SK-N-SH treated with all-trans-retinoic acid at 6 μM for 48 hours (cell line): ENCODE measurements at places on chromosomes 6 and 20.
A peak's percentile ranks its signal among the peaks of the same experiment; 100 is the strongest.

DNA sequence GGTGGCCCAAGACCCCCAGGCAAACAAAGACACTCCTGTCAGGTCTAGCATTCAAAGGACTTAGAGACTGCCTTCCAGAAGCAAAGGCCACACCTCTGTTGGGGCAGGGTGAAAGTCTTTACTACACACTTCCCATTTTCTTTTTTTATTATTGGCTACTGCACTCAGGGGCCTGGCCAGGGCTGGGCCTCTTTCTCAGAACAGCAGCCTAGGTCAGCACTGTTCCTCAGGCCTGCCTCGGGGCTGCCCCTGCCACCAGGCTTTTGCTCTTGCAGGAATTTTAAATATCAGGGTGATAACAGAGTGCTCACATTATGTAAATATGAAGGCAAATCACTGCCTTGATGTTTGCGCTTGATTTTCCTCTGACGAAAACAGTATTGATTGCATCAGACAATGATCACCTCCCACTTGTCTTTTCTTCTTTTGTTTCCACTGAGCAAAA lies 18.5 kb downstream of the GSTA4 start:
- ATAC-seq: no peak

DNA sequence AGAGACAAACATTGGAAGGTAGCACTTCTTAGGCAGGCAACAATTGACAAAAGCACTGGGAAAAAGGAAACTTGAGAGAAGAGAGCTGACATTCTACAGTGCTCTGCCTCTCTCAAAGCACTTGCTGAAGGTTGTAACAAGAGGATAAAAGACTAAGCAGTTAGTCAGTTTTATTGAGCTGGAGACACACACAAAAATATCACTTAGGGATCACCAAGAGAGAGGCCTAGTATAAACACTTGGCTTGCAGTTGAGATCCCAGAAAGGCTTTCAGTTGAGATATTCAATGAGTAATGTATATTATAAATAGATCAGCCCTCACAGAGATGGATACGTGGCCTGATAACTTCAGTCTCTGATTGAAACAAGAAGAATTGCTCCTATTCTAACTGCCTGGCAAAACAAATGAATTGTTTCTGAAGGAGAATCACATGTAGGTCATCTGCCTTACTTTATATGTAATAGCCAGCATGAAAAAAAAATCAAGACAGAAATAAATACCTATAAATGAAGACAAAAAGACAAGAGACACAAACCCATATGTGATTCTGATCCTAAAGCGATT lies 747.2 kb upstream of the MAN1A1 start:
- ATAC-seq: no peak; the same call in 2 of the 3 replicates

DNA sequence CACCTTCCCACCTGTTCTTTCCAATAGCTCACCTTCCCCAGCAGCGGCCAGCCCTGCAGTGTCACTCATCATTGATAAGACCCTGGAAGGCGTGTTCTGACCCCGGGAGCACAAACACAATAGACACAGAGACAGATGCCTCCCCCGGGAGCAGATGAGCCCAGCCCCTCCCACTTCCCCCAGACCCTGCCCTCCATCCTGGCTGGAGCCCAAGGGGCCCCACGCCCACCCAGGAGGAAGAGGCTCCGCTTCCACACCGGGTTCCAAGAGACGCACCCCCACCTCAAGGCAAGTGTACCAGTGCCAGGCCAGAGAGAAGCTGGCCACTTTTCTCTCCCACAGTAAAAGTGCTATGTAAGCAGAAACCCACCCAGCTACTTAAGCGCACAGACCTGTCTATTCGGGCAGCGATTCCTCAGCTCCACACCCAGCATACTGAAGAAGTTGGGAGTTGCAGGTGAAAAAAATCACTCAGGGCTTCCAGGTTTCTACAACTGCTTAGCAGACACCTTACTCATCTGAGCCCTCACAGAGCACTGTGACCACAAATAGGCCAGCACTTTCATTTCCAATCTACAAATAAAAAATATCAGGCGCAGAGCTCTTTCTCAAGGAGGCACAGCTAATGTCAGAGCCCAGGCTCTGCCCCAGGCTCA lies 93.4 kb upstream of the NXT1 start:
- ATAC-seq: no peak; the same call in 1 of the 3 replicates

DNA sequence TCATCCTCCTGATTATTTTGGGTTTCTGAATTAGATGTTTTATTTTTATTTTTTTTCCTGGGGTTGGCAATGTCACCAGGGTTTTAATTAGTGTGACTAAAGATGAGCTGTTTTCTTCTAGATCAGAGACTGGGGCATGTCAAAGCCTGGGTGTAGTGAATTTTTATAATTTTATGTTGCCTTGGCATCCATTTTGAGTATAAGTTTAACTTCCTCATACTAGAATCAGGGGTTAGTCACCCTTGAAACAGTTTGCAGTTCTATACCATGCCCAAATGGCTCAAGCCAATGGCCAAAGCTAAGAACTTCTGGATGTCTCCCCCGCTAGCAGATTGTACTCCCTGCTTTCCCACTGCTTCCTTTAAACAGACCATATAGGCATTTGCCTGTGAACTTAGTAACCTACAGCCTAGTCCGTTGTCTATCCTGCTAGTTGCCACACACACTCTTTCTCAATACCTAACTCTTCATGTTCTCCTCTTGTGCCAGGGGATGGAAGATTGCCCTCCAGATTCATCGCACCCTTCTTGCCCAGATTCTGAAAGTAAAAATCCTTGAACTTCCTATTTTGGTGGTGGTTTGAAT lies 54.5 kb downstream of the KIAA0408 start:
- ATAC-seq: no peak

GRCh38 chr6:136762022-136762975 lies 30.0 kb downstream of the MAP3K5 start:
- ATAC-seq: peak; percentile 51

GRCh38 chr20:50032955-50033666 lies 50.3 kb downstream of the SNAI1 start:
- no peak for ATAC-seq

- no peak for ATAC-seq
Measured at GRCh38 chr6:55184782-55185530, 10.6 kb downstream of the HCRTR2 start.

- ATAC-seq: peak; percentile 51; the same call in 1 of the 3 replicates
Measured at GRCh38 chr20:52481443-52481842, 289.9 kb upstream of the ZFP64 start.

- peak; percentile 25 for ATAC-seq
Measured at GRCh38 chr6:53547166-53547810, 2.4 kb upstream of the GCLC start.

DNA sequence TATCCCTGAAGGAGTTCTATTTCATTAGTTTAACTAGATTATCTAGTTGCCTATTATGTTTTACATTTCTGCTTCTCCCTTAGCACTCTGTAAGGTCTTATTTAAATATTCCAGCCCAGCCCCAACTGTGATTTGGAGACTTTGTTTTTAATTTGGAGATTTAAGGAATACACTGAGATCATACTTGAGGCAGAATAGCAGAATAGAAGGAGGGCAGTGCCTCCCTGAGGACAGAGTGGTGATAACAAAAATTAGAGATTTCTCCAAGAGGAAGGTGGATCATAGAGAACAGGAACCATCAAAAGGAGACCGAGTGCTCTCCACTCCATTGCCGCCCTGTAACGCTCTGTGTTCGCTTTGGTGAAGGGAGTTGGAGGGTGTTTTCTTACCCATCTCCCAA lies 14.8 kb upstream of the CD164 start:
- ATAC-seq: peak; percentile 75; the same call in 2 of the 3 replicates

DNA sequence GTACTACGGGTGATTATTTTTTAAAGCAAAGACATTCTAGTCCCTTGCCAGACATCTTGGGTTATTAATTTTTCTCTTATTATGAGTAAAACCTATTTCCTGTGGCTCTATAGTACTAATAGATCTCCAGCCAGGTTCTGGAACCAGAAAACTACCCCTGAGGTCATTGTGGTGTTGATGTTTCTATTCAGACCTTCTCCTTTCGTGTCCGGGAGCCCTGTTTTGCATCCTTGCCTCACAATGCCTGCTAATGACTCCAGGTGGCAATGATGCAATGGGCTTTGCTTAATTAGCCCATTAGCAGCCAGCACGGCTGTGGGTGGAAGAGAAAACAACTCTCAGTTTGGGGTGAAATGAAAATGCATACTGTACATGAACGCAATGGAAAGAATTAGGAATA lies 62.9 kb upstream of the ARG1 start:
- no peak for ATAC-seq

- no peak for ATAC-seq
Measured at GRCh38 chr20:10824750-10825500, 151.1 kb upstream of the JAG1 start.

DNA sequence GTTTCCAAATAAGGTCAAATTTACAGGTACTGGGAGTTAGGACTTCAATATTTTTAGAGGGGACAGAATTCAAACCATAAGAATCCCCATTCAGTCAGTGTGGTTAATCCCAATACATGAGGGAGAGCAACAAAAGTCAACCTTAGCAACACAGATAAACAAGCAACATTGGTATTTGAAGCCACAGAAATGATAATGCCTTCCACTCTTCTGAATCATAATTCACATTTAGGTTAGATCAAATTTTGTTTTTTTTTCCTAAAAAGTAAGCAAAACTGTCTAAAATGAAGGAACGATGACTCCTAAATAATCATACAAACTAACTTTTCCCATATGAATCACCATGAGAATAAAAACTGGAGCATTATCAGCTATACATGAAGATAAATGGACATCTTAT lies 246.0 kb upstream of the TENT5A start:
- peak; percentile 34; the same call in 1 of the 3 replicates for ATAC-seq

- peak; percentile 99 for ATAC-seq
Measured at GRCh38 chr6:26351544-26351953, 13.4 kb upstream of the BTN3A2 start.

GRCh38 chr20:61253640-61254511 lies 1.8 kb downstream of the CDH4 start:
- ATAC-seq: no peak

- peak; percentile 94 for ATAC-seq
Measured at GRCh38 chr6:113994934-113995342, 24.0 kb upstream of the HDAC2 start.

GRCh38 chr6:18148304-18149025 lies 6.4 kb downstream of the TPMT start:
- no peak for ATAC-seq

DNA sequence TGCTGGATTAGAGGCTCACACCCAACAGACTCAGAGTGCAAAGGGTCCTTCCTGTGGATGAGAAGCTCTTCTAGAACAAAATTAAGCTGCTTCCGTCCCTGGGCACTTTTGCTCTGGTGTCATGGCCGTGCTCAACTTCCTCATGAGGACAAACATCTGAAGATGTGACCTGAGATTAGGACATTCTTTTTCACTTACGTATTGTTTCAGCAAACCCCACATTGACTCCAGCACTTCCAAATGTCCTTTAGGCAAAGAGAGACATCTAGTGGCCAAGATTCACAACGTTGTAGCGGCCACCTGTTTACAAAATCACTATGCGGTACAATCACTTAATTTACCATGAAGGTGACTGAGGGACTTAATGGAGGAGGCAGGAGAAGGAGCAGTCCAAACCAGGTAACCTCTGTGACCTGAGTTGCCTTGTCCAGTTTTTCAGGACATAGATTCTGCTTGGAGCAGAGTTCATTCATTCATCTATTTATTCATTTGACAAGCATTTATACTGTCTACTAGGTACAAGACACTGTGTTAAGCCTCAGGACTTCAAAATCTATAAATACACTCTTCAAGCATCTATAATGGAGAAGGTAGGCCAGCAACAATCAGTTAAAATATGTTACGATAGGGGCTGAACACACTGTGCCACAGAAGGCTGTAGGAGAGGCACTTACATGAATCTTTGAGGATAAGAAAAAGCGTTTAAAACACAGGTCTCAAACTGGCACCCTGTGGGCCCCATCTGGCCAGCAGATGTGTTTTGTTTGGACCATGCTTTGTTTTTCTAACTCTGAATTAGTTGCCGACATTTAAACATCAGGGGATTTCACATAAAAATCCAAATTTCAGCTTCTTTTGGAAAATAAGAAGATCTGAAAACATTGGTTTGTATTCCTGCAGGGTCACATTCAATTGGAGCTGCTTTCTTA lies 5.6 kb upstream of the ADGRF1 start:
- peak; percentile 96 for ATAC-seq

- ATAC-seq: no peak
Measured at GRCh38 chr6:11423072-11423471, 114.5 kb upstream of the TMEM170B start.

GRCh38 chr20:50120935-50121693 lies 8.2 kb upstream of the UBE2V1 start:
- ATAC-seq: peak; percentile 88

- no peak for ATAC-seq
Measured at GRCh38 chr6:167720456-167721285, 106.0 kb upstream of the AFDN start.

- ATAC-seq: no peak
Measured at GRCh38 chr6:169160091-169160854, 93.4 kb downstream of the THBS2 start.

- peak; percentile 91 for ATAC-seq
Measured at GRCh38 chr6:19697744-19698290, 139.4 kb upstream of the ID4 start.

DNA sequence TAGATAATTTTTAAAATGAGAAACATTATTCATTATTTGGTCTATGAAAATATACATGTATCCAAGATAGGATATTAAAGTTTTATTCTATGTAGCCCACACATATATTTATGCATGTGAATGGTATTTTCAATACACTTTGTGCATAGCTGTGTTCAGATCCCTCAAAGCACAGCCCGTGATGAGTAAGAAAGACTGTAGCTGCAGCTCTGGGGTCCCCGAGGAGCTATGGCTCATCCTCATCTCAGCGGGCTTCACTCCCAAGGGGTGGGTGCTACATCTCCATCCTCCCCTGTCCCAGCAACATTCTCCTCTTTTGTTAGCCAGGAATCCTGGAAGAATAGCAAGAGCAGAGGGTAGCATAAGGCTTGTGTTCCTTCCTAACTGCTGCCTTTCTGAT lies 130.8 kb downstream of the SAMD5 start:
- no peak for ATAC-seq

DNA sequence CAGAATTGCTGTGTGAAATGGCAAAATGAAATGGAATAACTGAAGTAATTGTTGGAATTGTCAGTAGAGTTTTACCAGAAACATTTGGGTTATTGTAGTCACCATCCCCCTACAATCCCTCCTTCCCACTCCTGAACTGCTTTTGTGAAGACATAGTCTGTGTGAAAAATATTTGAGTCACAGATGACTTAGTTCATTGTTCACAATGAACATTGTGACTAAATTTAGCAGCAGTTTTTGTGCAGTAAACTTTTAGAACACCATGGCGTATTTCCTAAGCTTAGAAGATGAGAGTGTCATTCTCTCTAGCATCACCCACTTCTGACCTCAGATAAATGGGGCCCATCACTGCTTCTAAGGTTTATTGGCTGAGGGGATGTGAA lies 11.0 kb downstream of the OTOR start:
- ATAC-seq: no peak

DNA sequence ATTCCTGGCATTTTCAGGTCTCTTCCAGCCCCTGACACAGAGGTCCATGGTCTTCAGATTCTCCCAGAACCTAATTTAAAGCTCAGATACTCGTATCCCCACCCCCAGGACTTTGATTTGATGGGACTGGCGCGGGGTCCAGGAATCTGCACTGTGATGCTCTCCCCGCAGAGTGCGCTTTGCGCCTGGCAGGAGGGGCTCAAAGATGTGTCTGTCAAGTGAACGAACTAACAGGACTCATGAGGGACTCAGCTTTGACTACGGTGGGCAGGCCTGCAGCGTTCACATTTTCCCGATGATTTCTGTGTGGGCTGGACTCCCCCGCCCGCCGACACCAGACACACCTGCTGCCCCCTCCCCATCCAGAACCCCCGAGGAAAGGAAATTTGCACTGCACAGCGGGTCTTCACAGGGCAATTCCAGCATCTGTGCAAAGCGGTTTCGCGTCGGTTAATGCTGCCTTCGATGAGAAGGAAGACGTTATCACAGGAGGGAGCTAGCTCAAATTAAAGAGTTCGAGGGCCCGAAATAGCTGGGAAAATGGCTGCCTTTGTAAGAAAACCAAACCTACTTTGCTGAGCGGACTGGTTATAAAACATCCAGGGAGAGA lies 90.2 kb downstream of the ZDHHC14 start:
- no peak for ATAC-seq
